Activated gamma-delta T cell treated with anti-CD3 and anti-CD28 coated beads, Interleukin-2, amount 50 U/mL, for 16 hours (primary cell): ENCODE measurements at places on chromosomes 4 and X.

DNA sequence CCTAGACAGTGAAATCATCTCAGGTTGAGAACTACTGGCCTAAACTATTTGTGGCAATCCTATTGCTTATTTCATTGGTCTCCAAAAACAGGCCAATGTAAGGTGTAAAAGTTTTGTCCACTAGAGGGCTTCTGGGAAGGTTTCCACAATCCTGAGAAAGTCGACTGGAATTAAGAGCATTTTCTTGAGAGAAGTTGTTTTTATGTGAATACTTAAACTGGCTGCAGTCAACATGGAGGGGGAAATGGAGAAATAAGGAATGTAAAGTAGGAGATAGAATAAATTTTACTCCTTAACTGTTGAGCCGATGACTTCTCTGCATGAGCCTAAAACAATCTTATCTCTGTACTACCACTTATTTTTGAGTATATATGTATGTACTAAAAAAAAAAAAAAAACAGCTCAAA, 11.0 kb upstream of the EIF4E start:
- DNase-seq, result no peak

- DNase-seq, result no peak
Observed at GRCh38 chr4:40918330-40918729, 168.6 kb downstream of the NSUN7 start.

DNA sequence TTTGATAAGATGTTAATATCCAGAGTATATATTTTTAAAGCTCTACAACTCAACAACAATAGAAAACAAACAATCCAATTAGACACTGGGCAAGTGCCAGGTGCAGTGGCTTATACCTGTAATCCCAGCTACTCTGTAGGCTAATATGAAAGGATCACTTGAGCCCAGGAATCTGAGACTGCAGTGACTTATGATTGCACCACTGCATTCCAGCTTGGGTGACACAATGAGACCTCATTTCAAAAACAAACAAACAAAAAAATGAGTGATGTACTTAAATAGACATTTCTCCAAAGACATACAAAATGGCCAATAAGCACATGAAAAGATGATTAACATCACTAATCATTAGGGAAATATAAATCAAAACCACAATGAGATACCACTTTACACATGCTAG, 356.8 kb upstream of the PCDH10 start:
- no peak for DNase-seq

DNA sequence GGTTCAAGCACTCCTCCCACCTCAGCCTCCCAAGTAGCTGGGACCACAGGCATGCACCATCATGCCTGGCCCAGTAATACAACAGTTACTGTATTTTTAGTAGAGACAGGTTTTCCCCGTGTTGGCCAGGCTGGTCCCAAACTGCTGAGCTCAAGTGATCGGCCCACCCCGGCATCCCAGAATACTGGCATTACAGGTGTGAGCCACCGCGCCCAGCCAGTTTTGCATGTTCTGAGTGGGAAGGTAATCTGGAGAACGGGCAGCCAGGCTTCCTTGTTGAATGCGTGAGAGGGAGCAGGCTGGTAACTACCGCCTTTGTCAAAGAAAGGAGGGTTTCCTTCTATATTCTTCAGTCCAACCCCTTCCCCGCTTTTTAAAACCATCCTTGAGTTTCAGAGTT, 9.1 kb downstream of the NOCT start:
- DNase-seq, result no peak

DNA sequence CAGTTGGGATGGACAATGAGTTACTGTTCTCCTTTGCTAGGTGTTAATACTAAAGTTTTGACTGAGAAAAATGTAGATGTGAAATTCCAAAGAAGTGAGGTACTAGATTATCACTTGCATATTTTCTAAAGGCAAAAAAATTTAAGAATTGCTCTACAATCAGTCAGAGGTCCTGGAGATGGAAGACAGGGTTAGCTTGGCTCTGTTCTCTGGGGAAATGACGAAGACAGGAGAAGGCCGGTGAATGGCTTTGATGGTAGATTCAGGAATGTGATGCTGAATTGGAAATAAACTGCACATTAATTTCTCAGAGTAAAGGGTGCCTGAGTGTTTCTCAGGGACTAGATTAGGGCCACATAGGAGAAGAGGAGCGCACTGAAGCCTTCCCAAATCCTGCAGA, 214.0 kb upstream of the LEF1 start:
- DNase-seq, result no peak

DNA sequence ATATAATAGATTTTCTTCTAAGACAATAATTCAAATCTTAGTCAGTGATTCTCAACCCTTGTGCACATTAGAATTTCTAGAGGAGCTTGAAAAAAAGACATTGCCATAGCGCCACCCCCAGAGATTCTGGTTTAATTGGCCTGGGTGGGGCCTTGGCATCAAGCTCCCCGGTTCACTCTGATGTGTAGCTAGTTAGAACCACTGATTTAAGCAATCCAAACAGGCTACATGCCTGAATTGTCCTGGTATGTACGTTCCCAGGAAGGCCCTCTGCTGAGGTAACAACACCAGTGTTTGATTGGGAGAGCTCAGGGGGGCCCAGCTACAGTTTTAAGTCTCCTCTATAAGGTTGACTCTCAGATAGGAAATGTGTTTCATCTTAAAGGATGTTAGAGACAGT, 1.3 kb upstream of the ATP10D start:
- DNase-seq, result no peak

GRCh38 chr4:172068506-172068905, 255.3 kb downstream of the GALNTL6 start:
- DNase-seq, result no peak

DNA sequence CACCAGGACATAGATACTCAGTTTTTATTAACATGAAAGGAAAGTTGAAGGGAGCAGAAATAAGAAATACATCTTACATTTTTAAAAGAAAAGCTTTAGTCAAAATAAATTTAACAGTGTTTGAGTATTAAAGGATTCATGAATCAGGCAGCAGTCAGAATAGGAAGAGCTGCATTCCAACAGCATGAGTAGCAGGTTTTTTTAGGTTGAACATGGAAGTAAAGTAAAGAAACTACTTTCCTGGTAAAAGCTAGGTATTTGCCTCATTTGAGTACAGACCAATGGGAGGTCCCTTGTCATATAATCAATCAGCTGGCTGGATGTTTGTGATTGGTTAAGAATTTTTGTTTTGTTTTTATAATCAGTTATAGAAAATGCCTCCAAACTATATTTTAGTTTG, 645.9 kb upstream of the INTU start:
- DNase-seq, result no peak

DNA sequence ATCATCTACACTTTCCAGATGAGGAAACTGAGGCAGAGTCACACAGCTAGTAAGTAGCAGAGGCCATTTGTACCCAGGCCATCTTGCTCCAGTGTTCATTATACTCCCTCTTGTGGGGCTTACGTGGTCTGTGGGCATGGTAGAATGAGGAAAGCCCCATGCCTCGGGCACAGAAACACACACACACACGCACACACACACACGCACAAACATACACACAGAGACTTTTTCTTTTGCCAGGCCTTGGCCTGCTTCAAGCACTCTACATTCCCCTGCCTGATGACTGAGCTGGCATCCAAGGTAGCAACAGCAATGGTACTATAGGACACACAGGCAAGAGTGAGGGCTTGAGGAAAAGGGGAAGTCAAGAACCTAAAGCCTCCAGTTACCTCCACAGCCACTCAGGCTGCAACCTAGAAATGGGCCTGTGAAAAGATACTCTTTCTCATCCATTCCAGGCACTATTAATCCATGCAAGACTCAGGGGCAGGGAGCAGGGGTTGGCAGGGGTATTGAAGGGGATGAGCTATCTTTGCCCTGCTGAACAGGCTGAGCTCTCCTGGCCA, 43.6 kb downstream of the STARD8 start:
- DNase-seq, result no peak

GRCh38 chr4:140005699-140006098, 148.3 kb downstream of the MAML3 start:
- DNase-seq, result no peak

DNA sequence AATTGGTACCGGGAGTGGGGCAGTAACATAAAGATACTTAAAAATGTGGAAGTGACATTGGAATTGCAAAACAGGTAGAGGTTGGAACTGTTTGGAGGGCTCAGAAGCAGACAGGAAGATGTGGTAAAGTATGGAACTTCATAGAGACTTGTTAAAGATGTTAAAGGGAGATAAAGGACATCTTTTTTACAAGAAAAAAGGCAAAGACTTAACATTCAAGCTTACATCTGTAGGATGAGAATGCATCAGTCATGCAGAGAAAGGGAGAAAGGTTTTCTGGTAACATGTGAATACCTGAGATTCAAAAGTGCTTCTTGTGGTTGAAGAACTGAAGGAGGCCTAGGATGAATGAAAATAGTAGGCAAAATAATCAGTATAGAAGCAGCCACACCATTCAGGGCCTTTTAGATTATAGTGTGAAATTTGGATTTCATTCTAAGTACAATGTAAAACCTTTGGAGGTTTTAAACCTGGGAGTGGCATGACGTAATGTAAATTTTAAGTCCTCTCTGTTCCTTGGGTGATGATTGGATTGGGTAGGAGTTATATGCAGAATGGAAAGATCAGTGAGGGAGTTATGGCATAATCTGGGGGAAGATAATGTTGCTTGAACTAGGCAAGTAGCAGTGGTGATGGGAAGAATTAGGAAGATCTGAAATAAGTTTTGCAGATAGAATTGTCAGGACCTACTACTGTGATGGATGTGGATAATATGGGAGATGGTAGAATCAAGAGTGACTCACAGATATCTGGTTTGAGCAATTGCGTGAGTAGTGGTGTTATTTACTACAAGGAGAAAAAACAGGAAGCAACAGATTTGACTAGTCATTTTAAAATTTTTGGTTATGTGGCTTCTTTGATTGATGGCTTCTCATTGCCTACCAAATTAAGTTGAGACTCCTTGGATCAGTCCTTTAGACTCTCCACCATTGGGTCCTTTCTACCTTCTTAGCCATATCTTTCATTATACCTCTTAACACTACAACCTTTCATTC, 138.7 kb downstream of the VSIG4 start:
- DNase-seq, result no peak

- DNase-seq, result no peak
Observed at GRCh38 chrX:132728296-132728695, 230.1 kb downstream of the HS6ST2 start.

GRCh38 chrX:151981129-151981528, 6.7 kb upstream of the GABRE start:
- no peak for DNase-seq

DNA sequence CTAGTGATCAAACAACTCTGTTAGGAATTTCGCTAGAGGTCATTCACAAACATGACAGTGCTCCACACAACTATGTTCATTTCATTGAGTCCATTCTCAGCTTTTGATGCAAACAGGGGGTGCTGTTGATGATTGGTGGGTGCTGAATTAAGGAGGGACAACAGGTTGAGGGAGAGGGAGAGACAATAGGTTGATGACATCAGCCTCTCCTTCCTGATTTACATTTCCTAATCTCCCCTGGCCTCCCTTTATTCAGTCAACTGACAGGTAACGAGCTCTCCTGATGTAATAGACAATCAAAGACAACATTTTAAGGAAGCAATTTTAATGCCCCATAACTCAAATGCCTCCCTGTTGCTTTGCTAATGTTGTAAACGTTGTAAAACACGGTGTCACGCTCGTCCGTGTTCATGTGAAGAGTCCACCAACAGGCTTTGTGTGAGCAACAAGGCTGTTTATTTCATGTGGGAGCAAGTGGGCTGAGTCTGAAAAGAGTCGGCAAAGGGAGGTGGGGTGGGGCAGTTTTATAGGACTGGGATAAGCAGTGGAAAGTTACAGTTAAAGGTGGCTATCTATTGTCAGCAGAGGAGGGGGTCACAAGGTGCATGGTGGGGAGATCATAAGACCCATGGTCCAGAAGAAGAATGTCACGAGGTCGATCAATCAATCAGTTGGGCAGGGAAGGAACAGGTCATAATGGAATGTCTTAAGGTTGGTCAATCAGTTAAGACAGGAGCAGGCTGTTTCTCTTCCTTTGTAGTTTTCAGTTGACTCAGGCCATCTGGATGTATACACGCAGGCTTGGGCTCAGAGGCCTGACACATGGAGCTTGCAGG, 4.8 kb upstream of the GAR1 start:
- DNase-seq, result no peak

DNA sequence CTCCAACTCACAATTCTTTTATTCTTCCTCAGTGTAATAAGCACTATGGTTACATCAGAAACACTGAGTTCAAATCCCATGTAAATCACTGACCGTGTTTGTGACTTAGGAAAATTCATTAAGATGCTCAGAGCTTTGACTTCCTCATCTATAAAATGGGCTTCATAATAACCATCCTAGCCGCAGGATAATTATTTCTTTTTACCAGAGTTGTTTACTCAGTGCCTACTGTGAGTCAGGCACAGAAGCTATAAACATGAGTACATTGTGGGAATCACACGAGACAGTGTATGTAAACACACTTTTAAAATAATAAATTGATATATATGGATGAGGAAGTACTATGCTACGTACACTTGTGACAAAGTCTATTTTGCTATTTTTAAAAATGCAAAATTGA, 296.3 kb upstream of the TENM3 start:
- no peak for DNase-seq

DNA sequence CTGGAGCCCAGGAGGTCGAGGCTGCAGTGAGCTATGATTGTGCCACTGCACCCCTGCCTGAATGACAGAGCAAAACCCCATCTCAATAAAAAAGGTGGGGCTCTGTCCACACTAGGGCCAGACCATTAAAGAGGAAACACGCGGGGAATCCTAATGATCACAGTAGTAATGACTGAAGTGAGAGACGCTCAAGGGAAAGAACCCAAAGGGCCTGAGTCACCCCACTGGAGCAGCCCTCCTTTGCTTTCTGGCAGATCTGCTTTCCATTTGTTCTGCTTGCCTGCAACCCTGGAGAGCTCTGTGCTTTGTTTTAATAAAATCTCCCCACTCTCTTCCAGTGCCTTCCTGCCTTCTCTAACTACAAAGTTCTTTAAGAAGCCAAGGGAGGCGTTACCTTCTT, 5.0 kb downstream of the TFDP3 start:
- no peak for DNase-seq

GRCh38 chr4:40363945-40364344, 28.8 kb downstream of the CHRNA9 start:
- DNase-seq, result no peak

- DNase-seq, result no peak
Observed at GRCh38 chr4:121484633-121485032, 103.8 kb upstream of the QRFPR start.

- DNase-seq, result no peak
Observed at GRCh38 chrX:18707426-18708049, at the start of gene PPEF1. TSS of gene PPEF1 (plus strand) at chrX:18707645. CDS start at chrX:18707781, 136 bp downstream.

DNA sequence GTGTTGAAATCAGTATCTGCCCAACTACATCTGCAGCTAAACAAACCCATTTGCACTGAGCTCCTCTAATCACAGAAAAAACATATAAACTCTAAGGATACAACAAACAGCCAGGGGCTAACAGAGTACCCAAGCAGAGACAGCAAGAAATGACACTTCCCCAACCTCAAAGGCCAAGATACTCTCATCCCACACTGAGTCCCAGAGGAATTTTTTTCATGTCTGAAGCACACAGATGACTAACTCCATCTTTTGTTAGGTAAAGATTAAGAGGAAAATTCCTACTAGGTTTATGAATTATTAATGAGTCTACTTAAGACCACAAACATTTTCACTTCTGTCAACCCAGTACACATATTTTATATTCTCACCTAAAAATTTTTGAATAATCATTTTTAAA, 31.6 kb downstream of the SEPSECS start:
- no peak for DNase-seq

- DNase-seq, result no peak
Observed at GRCh38 chr4:98903963-98904362, 25.0 kb downstream of the EIF4E start.
